Naive thymus-derived CD8-positive, alpha-beta T cell (primary cell): ENCODE measurements at places on chromosomes 12 and 14.

- no peak for DNase-seq
Measured at GRCh38 chr14:89331398-89331797, 85.6 kb downstream of the FOXN3 start.

DNA sequence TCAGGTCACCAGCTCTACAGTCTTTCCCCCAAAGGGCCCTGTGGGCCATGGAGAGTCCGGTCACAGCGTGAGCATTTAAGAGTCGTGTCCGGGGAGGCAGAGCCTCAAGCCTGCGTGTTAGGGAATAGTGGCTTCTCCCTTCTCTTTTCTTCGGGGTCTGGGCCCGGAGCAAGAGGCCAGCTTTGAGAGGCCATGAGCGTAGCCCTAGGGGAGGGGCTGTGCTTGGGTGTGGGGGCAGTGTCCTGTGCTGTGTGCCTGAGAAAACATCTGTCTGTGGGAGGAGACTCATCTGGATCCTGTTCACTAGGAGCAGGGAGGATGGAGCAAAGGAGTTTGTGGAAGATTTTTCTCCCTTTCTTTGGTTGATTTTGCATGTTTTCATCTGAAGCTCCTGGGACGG lies 5.3 kb downstream of the LRP1-AS start:
- no peak for DNase-seq

- DNase-seq = peak; percentile 10
Measured at GRCh38 chr14:60561845-60562746, 53.1 kb downstream of the SIX6 start.

DNA sequence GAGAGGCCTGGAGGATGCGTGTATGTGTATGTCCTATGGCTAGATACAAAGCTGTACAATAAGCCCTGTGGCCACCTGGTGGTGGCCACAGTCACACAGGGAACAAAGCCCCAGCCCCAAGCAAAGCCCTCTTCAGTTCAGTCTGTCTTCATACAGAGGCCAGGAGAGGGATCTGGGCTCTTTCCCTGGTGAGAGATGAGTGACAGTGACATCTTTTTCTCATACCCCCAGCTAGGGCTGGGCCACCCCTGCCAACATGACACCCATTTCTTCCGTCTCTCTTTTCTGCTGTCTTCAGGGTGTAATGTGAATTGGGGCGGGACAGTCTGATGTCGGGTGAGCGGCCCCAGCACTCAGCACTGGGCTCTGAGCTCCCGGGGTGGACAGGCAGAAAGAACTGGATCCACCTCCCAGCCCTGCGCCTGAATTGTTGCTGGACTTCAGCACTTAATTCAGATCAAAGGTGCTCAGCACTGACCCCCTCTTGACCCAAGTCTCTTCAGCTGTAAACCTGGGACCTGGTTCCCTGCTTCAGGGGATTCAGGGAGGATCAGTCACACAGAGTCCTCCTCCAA lies 59.8 kb downstream of the SERPINA3 start:
- DNase-seq = no peak

- no peak for DNase-seq
Measured at GRCh38 chr12:47762850-47763465, 4.3 kb upstream of the RAPGEF3 start.

- no peak for DNase-seq
Measured at GRCh38 chr12:130955238-130955816, 1.6 kb downstream of the ADGRD1 start.

GRCh38 chr14:101075025-101075800 lies 171.7 kb upstream of the RTL1 start:
- DNase-seq = no peak

- peak; percentile 15 for DNase-seq
Measured at GRCh38 chr12:53938326-53939140, at the start of gene HOXC13. Gene HOXC13, plus strand, starts transcription at chr12:53938831. Its CDS starts 76 bp downstream, at chr12:53938907.

DNA sequence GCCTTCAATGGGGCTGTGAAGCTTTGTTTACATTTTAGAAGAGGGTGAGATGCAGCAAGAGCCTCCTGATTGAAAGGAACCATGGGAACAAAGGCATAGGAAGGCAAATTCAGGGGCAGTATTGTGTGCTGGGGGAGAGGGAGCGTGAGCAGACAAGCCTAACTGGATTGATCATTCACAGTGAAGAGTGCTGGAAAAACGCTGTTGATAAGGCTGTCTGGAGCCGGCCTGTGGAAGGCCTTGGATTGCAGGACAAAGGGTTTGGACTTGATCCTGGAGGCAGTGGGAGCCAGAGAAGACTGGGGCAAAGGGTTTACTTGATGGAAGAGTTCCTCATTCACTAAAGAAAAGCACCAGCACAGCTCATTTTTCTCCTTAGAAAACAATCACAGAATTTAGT lies 160.5 kb downstream of the PAH start:
- no peak for DNase-seq

- DNase-seq = no peak
Measured at GRCh38 chr12:107732365-107732764, 28.6 kb downstream of the PRDM4 start.

DNA sequence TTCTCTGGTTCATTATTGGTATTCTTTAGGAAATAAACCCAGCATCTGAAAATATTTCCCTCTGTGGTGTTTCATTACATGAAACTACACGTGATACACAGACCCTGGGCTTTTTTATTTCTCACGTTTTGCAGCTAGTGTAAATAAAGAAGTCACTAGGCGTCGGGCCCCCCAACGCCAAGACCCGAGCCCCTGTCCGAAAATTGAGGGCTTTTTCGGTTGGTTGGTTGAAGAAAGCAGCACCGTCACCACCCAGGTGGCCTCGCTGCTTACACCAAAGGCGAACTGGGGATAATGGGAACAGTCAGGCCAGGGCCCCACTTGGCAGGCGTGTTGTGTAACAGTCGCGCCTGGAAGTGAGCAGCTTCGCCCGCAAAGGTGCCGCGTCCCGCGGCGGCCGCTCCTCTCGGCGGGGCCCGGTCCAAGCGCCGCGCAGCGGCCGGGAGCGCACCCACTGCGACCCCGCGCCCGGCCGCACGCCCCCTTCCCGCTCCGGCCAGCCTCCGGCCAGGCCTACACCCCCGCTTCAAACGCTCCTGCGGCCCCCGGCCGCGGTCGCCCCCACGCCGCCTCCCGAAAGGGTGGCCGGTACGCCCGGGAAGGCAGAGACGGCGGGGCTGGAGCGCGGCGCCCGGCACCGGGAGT lies 1.2 kb downstream of the DUSP16 start:
- DNase-seq = peak; percentile 76

DNA sequence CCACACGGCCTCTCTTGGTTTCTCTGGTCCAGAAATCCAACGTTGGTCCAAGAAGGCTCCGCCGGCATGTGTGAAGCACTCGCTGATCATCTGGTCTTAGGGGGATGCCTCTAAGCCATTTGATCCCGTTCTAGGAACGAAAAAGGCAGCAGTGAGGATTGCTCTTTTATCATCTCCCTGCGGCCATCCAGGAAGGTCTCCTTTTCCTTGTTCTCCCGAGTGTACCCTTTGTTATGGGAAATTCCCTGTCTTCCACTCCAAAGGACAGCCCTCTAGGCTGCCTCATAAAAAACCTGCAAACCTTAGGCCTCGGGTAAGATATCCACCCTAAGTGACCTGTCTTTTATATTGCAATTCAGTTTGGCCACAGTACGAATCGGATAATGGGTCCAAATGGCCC lies 85.8 kb downstream of the TMTC3 start:
- DNase-seq = no peak

- no peak for DNase-seq
Measured at GRCh38 chr14:64217308-64217707, 76.9 kb downstream of the ESR2 start.

GRCh38 chr12:30969606-30970395 lies 43.3 kb downstream of the TSPAN11 start:
- DNase-seq = no peak

DNA sequence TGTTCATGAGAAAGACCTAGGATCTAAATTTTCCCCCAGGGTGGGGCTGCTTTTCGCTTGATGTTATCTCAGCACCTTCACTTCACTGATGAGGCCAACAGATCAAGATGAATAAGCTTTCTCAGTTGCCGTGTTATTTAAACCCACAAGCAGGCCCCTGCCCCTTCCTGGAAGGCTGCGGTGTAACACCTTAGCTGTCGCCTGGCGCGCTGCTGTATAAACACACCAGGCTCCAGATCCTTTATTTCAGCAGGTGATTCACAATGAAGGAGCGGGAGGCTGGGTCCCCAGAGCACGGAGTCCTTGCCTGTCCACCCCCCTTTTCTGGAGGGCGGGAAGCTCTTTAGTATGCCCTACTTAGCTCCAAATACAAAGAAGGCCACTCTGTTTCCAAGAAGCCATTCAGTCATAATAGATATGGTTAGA lies 515.4 kb downstream of the FUT8 start:
- peak; percentile 70 for DNase-seq

- no peak for DNase-seq
Measured at GRCh38 chr14:67765192-67765834, 51.1 kb downstream of the ZFYVE26 start.

- no peak for DNase-seq
Measured at GRCh38 chr12:23704992-23705943, 244.2 kb downstream of the SOX5 start.

DNA sequence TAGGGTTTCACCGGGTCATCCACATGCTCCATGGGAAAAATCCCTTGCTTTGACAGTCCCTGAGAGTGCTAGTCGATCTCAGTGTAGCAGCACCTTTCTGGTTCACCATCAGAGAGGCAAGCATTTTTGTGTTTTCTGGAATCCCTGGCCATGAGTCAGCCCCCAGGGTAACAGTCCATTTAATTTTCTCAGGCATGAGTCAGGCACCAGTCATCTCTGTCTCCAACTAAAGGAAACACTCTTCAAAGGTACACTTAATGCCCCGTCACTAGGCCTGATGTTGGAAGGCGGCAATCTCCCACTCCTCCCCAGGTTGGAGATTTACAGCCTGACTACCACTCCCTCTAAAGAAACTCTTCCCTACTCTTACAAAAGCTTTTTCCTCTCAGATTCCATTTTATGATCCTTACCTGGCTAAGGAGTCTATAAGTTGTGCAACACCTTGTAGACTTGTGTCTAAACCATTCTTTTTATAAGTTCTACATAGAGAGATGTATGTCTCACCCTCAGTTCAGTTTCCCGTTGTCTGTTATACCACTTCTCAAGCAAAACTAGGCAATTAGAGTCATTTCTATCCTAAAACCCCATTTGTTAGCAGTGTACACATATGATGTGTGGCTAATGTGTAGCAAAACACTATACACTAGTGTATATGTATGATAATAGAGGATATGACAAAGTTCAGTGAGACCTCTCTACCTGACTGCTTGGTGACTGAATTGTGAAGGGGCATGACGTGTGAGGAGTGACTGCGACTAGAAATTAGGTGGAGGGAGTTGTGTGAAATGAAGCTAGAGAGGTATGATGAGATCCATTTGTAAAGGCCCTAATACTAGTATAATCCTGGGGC lies 24.6 kb downstream of the TMEM19 start:
- DNase-seq = no peak

- DNase-seq = no peak
Measured at GRCh38 chr14:63624203-63624602, 17.5 kb downstream of the WDR89 start.

- no peak for DNase-seq
Measured at GRCh38 chr14:79057333-79057732, 887.2 kb downstream of the NRXN3 start.

DNA sequence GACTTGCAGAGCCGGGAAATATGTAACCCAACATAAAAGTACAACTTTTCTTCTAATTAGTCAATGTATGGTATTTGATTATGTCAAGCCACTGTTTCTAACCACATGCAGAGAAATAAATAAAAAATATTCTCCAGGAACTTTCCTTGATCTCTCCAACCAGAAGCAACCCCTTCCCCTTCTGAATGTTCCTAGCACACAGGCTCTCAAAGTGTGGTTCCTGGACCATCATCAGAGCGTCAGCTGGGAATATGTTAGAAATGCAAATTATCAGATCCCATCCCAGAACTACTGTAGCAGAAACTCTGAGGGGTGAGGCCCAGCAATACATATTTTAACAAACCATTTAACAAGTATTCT lies 21.0 kb upstream of the ITPR2 start:
- DNase-seq = no peak

- DNase-seq = no peak
Measured at GRCh38 chr12:111170543-111170942, 198.4 kb downstream of the PHETA1 start.

DNA sequence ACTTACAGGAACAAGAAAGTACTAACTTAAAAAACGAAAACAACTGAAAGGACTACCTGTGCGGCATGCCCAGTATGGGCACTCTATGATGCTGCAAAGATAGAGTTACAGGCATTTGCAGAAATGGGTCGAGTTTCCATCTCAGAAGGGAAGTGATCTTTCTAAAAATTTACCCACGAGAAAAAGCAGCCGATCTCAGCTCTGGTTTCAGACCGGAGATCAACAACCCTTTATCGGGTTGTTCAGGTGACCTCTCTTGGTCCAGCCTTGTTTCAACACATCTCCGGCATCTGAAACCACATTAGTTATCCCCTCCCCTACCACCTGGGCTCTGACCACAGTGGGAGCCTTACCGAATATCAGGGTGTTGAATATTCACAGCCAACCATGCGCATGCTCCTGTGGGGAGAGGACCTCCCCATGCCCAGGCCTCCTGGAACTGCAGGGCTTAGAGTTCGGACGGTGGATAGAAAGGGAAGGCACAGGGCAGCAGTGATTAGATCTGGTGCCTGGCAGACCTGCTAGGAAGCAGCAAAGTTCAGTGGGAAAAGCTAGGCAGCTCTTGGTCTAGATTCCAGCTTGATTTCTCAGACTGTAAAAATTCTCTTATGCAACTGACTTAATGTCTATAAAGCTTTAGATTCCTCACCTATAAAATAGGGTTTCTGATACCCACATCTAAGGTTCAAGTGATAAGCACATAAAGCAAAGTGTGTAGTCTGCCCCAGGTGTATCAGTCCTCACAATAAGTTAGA lies 906.0 kb downstream of the VRK1 start:
- DNase-seq = peak; percentile 62
